Smooth muscle cell of the umbilical artery (primary cell): ENCODE measurements at places on chromosomes 11 and 22. TPM values are rescaled to one million over a fixed set of nuclear protein-coding genes. Genes with fewer than 3 reads are reported as not detected.

The DRD4 gene
- total RNA-seq, result 0.09 TPM in 1 of 2 replicates, not detected in the other

The ANO3 gene
- total RNA-seq, result 0.23 and 0.59 TPM in 2 replicates

The CFAP300 gene
- total RNA-seq, result 2.4 and 5.3 TPM in 2 replicates

The LRRC75B gene
- 5.6 and 7.1 TPM in 2 replicates for total RNA-seq
